NCI-H187 (cell line): ENCODE measurements at places on chromosomes 11 and 22.

- DNase-seq = no peak
Measured at GRCh38 chr11:105740164-105740903, 130.5 kb downstream of the GRIA4 start.

DNA sequence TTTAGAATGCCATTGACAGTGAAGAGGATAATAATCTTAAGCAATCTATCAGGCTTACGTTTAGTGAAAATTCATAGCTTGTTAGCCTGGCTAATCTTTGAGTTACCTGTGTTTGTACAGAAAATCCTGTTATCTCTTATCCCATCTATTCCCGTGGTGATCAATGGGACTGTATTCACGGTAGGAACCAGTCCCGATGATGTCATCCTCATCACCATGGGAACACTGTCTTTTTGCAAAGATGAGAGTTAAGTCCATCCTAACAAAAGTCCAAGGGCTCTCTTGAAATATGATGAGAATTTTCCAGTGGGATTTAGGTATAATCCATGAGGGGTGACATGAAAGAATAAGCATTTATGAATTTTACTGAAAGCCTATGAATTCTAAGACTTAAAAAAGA, 762.2 kb downstream of the ETS1 start:
- DNase-seq = no peak

GRCh38 chr11:34846467-34846866, 69.7 kb downstream of the APIP start:
- no peak for DNase-seq

- DNase-seq = no peak
Measured at GRCh38 chr11:37390576-37391083, 792.6 kb upstream of the RAG2 start.

- DNase-seq = no peak
Measured at GRCh38 chr22:35868938-35869337, 151.3 kb downstream of the APOL5 start.

GRCh38 chr11:118232659-118233058, 7.8 kb upstream of the JAML start:
- DNase-seq = no peak

- no peak for DNase-seq
Measured at GRCh38 chr11:10979529-10979928, 121.7 kb upstream of the ZBED5 start.

DNA sequence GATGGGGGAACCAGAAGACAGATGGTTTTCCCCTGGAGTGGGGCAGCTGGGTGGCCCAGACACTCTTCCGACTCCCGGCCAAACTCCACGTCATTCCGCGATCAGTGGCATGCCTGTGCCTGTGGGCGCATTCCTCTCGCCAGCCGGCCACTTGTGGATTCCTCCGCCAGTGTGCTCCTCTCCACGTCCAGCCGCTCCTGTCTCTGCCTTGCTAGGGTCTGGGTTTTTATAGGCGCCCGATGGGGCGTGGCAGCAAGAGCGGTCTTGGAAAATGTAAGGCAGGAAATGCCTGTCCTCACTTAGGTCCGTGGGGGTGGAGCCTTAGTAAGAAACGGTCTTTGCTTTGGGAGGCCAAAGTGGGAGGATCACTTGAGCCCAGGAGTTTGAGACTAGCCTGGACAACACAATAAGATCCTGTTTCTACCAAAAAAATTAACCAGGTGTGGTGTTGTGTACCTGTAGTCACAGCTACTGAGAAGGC, 81.6 kb upstream of the SEPTIN5 start:
- DNase-seq = no peak
